MV-4-11 (cell line): ENCODE measurements at places on chromosomes 7 and 10.
A peak's percentile ranks its signal among the peaks of the same experiment; 100 is the strongest.

- DNase-seq: peak; percentile 89
Observed at GRCh38 chr10:33093362-33093761, 135.3 kb upstream of the ITGB1 start.

DNA sequence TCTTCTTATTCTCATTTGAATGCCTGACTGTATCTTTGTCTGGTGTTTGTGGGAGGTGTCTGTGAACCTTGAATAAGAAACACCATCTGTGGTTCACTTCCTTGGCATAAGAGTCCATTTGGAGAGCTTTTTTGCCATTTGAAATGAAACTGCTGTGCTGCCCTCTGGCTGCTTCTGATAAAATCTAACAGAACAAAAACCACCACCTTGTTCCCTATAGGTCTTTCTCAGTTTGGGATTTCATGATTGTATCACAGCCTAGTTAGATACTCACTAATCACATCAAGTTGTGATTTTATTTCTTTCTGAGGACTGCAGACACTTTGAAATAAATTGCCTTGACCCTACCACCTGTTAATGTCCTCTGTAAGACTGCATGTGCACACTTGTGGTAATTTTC, 102.7 kb upstream of the FAM13C start:
- DNase-seq: no peak

GRCh38 chr10:125343118-125343925, 183.0 kb upstream of the CTBP2 start:
- no peak for DNase-seq

- peak; percentile 83 for DNase-seq
Observed at GRCh38 chr7:41869091-41869490, 166.2 kb upstream of the INHBA start.

GRCh38 chr10:114285961-114286441, 46.9 kb downstream of the VWA2 start:
- DNase-seq: no peak

- no peak for DNase-seq
Observed at GRCh38 chr10:27997865-27998177, 1.1 kb downstream of the ODAD2 start.

GRCh38 chr10:50367732-50368131, 116.4 kb upstream of the ASAH2 start:
- peak; percentile 30 for DNase-seq

GRCh38 chr10:112525200-112525599, 78.2 kb downstream of the VTI1A start:
- DNase-seq: no peak

- DNase-seq: no peak
Observed at GRCh38 chr7:139536152-139536551, 12.7 kb downstream of the CLEC2L start.

GRCh38 chr10:55233505-55233904, 432.5 kb upstream of the PCDH15 start:
- DNase-seq: no peak

GRCh38 chr10:77393821-77394501, 243.6 kb downstream of the KCNMA1 start:
- DNase-seq: no peak

DNA sequence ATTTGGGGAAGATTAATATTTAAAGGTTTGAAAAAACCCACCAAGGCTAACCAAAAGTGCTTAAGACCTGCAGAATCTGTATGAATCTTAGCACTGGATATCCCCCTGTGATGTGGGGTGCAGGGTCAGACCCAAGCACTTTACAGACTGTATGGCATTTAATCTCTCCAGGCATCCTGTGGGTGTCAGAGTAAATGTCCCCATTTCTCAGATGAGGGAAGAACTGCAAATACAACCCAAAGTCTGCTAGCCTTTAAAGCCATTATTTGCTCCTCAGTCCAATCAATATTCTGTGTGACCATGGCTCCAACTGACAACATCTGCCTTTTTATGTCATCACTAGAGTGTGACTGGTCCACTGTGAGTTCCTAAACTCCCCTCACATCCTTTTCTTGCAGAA, 10.0 kb upstream of the MBL2 start:
- peak; percentile 81 for DNase-seq

DNA sequence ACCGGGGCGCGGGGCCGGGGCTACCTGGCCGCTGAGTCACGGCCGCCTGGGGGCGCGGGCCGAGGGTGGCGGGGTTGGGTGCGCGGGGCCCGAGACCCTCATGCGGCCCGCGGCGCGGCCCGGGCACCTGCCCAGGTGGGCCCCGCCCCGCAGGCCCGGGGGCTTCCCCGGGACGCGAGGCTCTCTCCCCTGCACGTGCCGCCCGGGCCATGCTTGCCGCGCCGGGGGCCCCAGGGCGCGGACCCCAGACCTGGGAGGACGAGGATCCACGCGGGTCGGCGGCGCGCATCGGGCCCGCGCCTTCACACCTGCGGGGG, 402 bp downstream of the MAFK start:
- DNase-seq: no peak

- DNase-seq: no peak
Observed at GRCh38 chr7:47973739-47974138, 5.7 kb downstream of the HUS1 start.

GRCh38 chr7:43204081-43204480, 91.6 kb downstream of the HECW1 start:
- no peak for DNase-seq

DNA sequence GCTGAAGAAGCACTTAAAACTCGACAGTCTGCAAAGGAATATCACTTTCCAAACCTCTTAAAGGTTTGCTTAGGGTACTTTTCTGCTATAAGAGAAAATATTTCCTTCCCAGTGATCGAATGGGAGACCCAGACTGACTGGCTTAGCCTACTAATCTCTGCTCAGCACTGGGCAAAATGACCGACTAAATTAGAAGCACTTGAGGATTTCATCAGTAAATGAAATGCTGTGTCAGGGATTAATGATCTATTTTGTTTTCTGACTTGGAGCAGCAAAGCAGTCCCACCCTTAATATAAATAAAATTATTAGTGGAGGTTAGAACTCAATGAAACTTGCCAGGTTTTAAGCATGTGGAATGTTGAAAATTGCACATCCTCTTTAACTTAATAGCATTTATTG, 411.6 kb downstream of the NEBL start:
- DNase-seq: no peak

GRCh38 chr10:35423505-35424306, 87.4 kb downstream of the CCNY start:
- no peak for DNase-seq

- DNase-seq: no peak
Observed at GRCh38 chr7:118583641-118584040, 359.1 kb downstream of the ANKRD7 start.

GRCh38 chr10:108544500-108545120, 1378.7 kb downstream of the XPNPEP1 start:
- DNase-seq: peak; percentile 36

DNA sequence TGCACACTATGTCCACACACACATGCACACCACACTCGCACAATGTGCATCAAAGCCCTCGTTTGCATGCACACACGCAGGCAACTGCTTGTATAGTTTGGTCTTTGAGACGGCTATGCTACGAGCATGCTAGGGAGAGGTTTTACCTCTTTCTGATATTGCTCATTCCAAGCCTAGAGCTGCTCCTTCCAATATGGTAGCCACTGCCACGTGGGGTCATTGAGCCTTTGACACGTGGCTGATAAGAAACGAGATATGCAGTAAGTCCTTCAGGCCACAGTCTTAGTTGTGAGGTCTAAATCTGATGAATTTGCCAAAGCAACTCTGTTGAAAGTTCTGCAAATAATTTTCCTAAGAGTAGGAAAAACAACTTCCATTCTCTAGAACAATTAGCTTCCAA, 204.4 kb downstream of the KLF6 start:
- DNase-seq: no peak

DNA sequence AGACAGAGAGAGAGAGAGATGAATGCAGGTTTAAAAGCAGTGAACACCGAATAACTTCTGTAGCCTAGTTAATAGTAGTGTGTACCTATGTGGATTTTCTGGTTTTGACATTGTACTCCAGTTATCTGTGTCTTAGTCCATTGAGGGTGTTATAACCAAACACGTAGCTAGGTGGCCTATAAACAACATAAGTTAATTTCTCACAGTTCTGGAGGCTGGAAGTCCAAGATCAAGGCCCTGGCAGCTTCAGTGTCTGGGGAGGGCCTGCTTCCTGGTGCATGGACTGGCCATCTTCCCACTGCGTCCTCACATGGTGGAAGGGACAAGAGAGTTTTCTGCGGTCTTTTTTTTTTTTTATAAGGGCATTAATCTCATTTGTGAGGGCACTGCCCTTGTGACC, 23.5 kb downstream of the AOC1 start:
- peak; percentile 3 for DNase-seq

GRCh38 chr10:46557319-46558121, 1.1 kb upstream of the GPRIN2 start:
- DNase-seq: no peak

DNA sequence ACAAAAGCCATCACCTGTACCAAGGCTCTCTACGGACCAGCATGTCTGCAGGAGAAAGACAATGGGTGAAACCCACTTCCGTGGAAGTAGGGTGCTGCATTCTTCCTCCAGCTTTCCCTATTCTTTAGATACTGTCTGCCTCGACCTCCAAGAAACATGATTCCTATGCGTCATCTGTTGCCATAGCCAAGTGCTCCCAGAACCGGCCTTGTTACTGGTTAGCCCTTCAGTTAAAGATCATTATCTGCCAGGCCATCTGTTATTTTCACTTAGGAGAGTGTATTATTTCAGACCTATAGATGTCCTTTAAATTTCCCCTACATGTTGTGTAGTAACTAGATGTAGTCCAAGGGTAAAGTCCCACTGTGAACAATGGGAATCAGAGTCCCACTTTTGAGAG, 89.0 kb upstream of the KIAA1217 start:
- DNase-seq: no peak

DNA sequence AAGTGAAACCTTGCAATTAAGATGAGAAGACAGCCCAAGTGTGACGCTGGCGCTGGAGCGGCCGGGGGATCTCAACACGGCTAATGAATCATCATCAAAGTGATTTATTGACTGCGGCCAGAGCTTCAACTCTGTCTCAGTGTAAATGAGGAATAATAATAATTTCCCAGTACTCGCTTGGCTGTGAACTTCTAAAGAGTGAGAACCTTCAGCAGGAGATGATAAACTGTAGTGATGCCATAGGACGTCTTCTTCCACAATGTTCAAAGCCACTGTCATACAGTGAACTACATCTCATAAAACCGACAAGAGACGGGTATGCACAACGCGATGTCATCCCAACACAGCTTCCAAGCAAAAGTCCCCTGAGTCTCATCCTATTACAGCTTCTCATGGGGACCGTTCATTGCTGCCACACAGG, 123.6 kb upstream of the NOBOX start:
- DNase-seq: peak; percentile 80
